Stimulated activated CD4-positive, alpha-beta T cell treated with anti-CD3 and anti-CD28 coated beads, Interleukin-12 subunit alpha, Interleukin-12 subunit beta, amount 100 ng/mL, for 48 hours (primary cell): ENCODE measurements at places on chromosomes 4 and X.

DNA sequence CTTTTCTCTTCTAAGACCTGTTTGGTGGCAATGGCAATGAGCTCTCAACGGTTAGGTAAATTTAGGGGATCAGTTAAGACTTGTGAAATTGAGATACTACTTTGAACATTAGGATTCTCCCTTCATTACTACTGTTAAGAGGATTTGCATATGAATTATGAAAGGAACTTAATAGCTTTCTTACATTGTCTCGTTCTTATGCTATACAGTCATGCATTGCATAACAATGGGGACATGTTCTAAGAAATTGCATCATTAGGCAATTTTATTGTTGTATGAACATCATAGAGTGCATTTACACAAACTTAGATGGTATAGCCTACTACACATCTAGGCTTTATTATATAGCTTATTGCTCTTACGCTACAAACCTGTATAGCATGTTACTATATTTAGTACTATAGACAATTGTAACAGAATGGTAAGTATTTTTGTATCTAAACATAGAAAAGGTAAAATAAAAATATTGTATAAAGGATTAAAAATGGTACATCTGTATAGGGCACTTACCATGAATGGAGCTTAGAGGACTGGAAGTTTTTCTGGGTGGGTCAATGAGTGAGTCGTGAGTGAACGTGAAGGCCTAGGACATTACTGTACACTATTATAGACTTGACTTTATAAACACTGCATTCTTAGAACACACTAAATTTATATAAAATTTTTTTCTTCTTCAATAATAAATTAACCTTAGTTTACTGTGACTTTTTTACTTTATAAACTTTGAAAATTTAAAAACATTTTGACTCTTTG is 62.5 kb downstream of the PAQR3 start:
- DNase-seq = no peak

DNA sequence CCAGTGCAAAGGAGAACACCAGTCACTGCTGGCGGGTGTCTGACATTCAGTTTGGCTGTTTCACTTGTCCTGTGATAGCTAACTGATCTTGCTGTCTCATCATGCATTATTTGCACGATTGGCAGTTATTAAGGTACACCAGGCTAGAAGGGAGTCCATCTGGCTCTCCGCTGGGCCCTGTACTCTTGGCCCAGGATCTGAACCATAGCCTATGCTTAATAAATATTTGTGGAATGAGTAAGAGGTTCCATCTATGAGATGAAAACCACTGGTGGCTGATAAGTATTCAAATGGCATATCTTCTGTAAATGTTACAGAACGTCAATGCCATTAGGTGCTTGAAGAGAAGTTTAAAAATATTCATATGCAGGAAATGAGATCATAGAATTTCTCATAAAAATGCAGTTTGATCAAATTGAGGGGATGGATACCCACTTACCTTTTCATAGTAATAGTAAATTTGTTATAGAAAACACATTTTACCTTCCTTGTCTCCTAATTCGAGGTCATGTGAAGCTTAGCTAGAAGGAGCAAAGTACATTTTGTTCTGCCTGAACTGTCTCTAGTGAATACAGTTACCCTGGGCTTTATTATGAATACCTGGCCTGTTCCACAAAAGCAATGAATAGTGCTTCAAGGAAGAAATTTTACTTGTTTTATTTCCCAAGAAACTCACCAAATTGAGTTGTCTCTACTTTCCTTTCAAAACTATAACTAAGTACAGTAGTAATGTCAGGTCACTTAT is 213.5 kb downstream of the CBR4 start:
- DNase-seq = no peak

DNA sequence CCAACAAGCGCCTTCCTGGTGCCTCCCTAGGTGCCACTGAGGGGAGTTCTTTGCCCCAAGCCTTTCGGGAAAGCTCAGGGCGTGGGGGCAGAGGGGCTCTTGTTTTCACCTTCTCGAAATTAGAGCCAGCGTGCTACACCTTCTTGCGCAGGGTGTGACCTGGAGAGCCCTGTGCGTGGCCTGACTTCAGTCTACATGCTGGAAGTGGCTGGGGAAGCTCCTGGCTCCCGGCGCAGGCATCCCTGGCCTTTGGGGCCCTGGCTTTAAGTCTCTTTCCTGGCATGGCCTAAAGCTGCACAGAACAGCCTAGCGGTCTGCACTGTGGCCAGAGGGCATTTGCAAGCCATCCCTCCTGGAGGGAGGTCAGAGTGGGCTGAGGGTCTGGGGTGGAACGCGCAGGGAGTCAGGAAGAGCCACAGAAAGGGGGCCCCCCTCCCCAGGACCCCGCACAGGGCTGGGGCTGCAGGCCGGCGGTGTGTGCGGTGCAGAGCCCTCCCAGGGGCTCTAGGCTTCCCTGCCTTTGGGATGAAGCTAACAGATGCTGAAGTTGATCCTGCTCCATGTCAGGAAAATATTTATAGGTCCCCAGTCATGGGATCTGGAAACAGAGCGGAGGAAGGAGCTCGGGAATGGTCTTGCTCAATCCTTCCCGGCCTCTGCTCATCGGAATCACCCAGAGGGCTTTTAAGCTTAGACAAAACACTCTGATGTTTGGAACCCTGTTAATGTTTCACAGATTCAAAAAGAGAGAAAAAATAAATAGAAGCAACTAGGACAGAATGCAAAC is 781 bp upstream of the SPON2 start:
- DNase-seq = no peak

DNA sequence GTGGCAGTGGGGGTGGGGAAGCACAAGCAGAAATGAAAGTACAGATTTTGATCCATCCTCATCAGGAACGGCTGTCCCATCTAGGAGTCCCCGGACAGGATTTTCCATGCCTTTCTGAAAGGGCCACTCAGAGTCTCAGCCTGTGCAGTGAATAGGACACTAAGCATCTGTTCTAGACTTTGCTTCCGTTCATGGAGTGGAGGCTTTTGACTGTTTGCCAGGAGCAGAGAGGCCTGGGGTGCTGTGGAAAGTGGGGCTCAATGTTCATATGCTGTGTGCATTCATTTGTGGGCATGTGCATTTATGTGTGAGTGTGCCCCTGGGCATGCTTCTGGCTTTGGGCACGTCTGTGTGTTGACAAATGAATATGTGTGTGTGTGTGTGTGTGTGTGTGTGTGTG is 25.6 kb upstream of the MAMLD1 start:
- DNase-seq = no peak

- DNase-seq = no peak
Observed at GRCh38 chr4:126230269-126230668, 915.5 kb downstream of the FAT4 start.

DNA sequence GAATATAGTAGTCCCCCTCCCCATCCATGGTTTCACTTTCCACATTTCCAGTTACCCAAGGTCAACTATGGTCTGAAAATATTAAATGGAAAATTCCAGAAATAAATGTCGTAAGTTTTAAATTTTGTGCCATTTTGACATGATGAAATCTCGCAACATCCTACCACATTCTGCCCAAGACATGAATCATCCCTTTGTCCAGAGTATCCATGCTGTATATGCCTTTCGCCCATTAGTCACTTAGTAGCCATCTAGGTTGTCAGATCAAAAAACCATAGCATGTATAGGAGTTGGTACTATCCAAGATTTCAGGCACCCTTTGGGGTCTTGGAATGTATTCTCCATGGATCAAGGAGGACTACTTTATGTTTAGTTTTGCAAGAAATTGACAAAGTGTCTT is 8.3 kb downstream of the PRRG1 start:
- DNase-seq = no peak

DNA sequence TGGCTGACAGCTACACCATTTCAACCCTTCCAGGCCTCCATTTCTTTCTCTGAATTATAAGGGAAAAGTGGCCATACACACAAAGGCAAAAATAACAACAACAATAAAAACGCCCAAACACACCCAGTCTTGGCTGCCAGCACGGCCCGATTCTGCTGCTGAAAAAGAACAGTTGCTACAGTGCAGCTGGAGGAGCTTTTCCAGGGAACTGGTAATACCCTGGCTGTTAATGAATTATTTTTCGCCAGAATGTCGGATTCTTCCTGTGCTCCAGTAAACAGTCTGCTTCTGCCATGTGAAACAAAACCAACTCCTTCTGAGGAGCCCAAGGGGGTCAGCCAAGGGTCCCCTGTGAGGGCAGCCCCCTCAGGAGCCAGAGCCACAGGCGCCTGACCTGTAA is 6.6 kb downstream of the RAI2 start:
- DNase-seq = no peak

- DNase-seq = no peak
Observed at GRCh38 chr4:13794819-13795565, 167.5 kb upstream of the BOD1L1 start.
